NCI-H1694 treated with DMSO at 0.1 percent for 48 hours (cell line): ENCODE measurements at places on chromosomes 5 and 9.

DNA sequence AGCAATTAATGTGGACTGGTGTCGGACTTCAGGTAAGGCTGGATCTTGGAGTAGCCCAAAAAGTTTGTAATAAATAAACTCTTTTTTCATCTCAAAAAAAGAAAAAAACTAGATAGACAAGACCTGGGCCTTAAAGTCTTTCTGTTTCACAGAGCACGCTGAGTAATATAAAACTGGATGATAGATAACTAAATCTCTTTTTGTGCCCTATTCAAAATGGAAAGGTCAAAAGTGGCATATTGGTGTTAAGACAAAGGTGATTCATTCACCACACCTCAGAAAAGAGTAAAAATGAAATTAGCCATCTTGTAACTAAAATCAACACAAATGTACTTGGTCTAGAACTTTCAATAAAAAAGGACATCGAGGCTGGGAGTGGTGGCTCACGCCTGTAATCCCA, 30.3 kb upstream of the RFK start:
- DNase-seq: no peak

- DNase-seq: no peak
Observed at GRCh38 chr9:89375191-89375760, 57.0 kb downstream of the SECISBP2 start.

DNA sequence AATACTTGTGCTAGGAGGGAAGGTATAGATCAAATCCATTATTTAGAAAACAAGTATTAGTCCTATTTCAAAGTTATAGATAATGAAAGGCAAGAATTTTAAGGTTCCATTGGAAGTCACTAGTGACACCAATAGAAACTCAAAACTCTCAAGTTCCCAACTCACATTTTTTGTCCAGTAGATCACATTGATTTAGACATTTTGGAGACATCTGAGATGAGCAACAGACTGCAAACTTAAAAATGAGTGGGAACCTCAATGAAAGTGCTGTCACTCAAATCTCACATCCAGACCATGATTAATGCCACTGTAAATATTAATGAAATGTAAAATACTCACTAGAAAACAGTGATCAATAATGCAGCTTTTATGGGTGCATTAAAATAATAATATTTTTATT, 405.0 kb downstream of the ENC1 start:
- no peak for DNase-seq

DNA sequence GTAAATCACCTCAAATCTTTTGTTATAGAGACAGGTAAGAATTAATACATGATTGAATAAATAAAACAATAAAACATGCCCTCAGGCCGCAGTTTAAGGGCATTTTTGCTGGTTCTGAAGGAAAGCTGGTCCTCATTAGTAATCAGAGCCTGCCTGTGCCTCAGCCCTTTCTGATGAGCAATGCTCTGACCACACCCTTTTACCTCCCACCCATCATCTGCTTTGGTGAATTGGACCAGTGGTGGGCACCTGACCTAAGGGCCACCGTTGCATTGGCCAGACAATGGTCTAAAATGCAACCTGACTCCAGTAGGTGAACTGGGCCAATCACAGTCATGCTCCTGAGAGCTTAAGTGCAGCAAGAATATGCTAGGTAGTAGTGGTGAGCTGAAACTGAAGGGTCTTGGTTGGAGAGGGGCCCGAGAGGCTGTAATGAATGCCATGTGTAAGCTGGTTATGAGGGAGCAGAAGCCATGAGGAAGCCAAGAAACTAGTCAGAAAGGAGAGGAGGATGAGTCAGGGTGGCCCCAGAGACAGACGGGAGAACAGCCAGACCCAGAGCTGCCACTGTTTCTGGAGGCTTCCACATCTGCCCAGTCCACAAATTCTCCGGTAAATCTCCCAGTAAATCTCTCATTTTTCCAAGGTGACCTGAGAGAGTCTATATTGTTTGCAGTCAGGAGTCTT, 45.5 kb upstream of the ZSWIM6 start:
- DNase-seq: no peak

DNA sequence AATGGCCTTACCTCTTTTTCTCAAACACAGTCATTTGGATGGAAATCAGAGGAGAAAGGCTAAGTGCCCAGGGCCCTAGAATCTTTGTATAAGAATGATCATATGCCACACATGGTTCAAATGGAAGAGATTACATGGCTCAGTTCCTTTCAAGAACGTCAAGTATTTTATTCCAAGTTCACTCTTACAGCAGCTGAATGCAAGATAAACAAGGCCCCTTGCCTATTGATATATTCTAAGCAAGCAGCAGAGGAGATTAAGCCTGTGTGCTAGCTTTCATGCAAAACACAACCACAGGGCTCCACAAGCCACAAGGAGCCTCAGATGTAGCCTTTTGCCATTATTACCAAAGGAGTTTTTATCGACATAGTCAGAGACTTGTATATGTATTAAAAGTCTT, 55.3 kb upstream of the SLCO6A1 start:
- DNase-seq: no peak

GRCh38 chr5:67003935-67004729, 192.5 kb downstream of the CD180 start:
- DNase-seq: peak; percentile 40

DNA sequence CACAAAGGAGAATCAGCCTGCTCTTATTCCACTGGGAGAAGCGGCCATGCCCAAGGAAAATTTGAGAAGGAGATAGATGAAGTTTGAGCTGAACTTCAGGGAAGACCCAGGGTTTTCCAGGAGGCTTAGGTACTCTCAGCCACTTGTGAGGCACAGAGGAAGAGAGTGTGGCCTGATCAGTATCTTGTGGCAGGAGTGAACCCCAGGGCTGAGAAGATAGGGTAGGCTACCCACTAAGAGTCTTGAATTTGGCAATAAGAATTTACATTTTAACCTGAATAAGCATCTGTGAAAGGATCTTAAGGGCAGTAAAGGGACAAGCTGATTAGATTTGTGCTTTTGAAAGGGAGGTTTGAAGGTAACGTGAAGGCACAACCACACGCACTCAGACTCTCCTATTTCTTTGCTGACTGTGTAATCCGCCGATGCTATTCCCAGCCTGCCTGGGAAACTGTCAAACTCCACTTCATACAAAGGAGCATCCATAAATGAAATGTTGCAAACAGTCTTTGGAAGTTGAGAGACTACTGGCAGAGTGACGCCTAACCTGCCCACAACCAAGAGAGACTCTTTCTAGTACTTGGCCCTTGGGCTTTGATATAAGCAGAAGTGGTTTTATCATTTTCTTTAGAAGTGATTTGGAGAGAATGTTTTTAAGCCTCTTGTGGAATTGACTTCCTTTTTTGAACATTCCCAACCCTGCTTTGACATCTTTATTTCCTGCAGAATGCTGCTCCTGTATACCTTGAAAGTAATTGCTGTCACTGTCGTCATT, 108.2 kb upstream of the VCAN start:
- no peak for DNase-seq

DNA sequence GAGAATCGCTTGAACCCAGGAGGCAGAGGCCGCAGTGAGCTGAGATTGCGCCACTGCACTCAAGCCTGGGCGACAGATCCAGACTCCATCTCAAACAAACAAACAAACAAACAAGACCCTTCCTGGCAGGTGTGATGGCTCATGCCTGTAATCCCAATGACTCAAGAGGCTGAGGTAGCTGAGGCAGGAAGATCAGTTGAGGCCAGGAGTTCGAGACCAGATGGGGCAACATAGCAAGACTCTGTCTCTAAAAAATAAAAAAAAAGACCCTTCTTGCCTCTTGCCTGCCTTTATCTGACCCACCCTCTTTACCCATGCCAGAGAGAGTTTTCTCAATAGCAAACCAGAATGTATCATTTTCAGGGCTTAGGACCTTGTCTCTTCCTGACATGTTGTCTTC, 8.8 kb upstream of the PANK3 start:
- DNase-seq: no peak
